ENCODE measurements at places on chromosomes 12 and 14.

GRCh38 chr12:91104812-91105466, 6.4 kb downstream of the LUM start:
- DNase-seq: no peak

GRCh38 chr14:77286576-77286975, 15.6 kb upstream of the NGB start:
- no peak for DNase-seq

- no peak for DNase-seq
Measured at GRCh38 chr14:96181186-96182056, 23.2 kb upstream of the BDKRB2 start.

DNA sequence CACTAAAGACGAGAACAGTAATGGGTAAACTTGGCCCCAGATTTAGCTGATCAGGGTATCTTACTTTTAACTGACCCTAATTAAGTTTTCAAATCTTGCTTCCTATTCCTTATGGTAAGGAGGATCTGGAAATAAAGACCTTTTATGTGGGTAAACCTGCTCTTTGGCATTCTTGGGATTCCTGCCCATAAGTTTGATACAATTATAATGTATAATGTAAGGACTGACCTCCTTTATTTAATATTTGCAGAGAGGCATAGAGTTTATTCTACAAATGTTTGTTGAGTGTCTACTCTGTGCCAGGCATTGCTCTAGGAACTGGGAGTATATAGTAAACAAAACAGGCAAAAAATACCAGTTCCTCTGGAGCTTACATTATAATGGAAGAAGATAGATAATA, 4.4 kb upstream of the PRDM4 start:
- no peak for DNase-seq

DNA sequence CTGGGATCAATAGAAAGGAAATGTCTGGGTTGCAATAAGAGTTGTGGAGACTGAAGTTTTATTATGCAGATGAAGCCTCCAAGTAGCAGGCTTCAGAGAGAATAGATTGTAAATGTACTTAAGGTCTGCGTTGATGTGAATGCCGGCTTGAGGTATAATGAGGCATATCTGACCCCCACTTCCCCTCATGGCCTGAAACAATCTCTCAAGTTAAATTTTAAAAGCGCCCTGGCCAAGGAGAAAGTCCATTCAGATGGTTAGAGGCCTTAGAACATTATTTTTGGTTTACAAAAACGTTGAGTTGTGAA, 28.3 kb upstream of the HIGD1C start:
- no peak for DNase-seq
